ENCODE measurements at places on chromosomes 7 and 10.

DNA sequence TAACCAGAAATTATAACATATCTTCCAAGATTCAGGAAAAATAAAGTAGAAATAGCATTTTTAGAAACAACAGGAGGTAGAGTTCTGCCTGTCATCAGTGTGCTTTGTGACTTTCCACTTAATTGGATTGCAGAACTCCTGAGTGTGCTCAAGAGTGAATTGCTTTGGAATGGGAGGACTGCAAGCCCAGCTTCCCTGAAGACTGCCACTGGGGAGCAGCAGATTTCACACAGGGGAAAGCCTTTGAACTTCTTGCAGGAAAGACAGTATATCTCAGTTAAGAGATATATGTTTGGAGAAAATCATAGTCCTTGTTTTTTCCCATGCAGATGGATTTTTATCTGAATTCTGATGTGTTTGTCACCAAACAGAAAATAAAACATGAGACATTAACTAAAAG lies 124.5 kb downstream of the TMEM168 start:
- DNase-seq = no peak

DNA sequence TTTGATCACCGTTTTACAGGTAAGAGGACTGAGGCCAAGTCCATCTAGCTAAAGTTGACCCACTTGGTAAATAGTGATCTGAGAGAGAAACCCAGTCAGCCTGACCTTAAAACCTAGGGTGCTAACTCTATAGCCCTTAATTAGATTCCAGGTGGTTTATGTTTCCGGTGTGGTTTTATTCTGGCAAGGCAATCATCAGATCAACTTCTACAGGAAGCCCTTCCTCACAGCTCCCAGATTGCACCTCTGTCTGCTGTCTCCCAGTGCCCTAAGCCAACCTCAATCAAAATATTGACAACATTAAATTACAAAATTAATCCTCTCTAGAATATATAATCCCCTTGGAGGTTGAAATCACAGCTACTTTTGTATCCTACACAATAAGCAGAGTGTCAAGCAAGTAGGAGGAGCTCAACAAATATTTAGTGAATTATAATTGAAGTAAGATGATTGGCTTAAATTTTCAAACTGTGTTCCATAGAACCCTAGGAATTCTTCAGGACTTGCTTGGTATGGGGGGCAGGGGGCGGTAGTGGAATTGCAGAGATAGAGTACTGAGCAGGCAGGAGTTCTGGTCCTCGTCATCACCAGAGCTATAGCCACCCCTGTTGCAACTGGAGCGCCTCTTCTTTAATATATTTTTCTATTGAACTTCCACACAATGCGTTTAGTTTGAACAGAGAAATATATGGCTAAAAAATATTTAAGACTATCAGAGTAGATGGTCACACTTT lies 692.8 kb upstream of the LRRN3 start:
- no peak for DNase-seq

- no peak for DNase-seq
Measured at GRCh38 chr7:1325646-1326510, 93.2 kb downstream of the UNCX start.

DNA sequence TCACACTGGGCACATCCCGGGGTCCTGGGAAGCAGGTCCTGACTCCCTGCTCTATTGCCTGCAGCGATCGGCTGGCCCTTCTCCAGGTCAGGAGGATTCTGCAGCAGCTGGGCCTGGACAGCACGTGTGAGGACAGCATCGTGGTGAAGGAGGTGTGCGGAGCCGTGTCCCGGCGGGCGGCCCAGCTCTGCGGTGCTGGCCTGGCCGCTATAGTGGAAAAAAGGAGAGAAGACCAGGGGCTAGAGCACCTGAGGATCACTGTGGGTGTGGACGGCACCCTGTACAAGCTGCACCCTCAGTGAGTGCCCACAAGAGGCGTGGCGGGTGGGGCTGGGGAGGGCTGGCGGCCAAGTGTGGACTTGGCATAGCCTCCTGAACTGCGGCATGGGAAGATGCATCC lies 12.8 kb upstream of the HK1 start:
- no peak for DNase-seq

DNA sequence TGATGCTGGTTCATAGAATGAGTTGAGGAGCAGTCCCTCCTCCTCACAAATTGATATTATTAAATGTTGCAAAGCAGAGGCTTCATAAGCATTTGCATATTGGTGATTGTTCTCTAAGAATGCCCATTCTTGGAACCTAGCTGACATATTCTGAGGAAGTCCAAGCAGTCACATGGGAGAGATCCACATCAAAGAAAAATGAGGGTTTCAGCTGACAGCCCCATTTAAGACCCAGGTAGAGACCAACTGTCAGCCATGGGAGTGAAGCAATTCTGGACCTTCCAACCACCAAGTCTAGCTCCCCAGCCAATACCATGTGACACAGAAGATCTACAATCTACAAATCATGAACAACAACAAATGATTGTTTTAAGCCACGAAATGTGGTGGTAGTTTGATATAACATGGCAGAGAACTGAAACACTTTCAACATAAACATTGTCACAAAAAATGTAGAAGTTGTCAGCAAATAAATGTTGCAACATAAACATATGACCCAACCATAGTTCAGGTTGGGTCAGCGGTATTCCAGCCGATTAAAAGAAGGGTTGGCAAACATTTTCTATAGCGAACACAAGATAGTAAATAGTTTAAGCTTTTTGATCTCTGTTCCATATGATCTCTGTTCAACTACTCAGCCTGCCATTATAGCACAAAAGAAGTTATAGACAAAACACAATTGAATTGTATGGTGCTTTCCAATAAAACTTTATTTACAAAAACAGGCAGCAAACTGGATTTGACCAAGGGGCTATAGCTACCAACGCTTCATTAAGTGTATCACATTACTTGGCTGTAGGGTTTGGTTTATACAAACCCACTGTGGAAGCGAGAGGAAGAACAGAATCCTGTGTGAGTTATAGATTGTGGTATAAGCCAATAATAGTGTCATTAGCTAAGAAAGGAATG lies 41.4 kb upstream of the MPP7 start:
- DNase-seq = no peak

- DNase-seq = no peak
Measured at GRCh38 chr10:28906934-28907333, 229.6 kb downstream of the BAMBI start.

- DNase-seq = no peak
Measured at GRCh38 chr7:25953859-25954258, 198.1 kb upstream of the NFE2L3 start.

- no peak for DNase-seq
Measured at GRCh38 chr7:110867771-110868170, 223.2 kb upstream of the LRRN3 start.

DNA sequence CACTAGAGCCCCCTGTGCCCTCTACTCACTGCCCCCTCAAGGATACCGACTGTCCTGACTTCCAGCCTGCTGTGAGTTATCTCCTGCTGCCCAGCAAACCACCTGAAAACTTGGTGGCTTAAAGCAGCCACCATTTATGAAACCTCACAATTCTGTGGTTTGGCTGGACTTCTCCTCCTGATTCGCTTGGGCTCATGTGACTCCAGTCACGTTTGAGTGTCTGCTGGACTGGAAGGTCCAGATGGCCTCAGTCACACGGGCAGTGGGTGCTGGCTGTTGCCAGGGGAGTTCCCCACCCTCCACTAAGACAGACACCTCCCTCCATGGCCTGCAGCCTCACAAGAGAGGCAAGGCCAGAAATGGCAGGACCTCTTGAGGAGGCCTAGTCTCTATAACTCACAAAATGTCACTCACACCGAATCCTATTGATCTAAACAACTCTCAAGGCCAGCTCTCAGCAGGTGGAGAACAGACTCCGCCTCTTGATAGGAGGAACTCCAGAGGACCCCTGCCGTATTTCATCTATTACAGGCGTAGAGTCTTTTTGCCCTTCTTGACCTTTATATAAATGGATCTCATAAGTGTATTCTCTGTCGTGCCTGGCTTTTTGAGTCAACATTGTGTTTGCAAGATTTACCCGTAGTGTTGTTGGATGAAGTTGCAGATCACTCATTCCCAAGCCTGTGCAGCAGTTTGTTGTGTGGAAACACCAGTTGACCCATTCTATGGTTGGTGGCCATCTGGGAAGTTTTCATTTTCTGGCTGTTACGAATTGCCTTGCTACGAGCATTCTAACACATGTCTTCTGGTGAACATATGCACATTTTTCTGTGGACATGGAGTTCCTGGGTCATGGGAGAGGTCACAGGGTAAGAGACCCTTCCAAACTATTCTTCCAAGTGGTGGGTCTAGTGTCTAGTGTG lies 48.3 kb downstream of the ZMIZ1 start:
- DNase-seq = peak; percentile 61

DNA sequence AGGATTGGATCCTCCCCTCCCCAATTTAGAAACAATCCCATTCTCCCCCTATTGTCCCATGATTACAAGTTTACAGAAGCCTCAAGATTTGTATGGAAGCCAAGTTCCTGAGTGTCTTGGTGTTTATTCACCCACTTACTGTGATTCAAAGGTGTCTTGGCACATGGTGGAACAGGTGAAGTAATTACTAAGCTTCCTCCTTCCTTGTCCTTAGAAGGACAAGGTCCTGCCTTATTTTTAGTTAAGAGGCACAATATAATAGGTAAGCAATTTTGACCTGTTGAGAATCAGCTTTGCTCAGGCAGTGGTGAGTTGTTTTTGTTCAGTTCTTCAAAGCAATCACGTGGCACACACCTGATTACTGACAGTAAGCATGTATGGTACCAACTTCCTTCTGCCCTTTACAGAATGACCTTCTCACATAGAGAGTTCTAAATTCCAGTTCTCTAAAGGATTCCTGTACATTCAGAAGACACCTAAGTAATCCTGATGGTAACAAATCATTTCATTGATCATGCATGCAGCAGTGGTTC lies 60.7 kb upstream of the SLC13A1 start:
- no peak for DNase-seq

GRCh38 chr10:59124187-59124586 lies 52.3 kb upstream of the PHYHIPL start:
- no peak for DNase-seq

- DNase-seq = no peak
Measured at GRCh38 chr10:9868499-9868898, 1149.2 kb upstream of the CELF2 start.

GRCh38 chr7:30926313-30926712 lies 14.7 kb downstream of the AQP1 start:
- no peak for DNase-seq

DNA sequence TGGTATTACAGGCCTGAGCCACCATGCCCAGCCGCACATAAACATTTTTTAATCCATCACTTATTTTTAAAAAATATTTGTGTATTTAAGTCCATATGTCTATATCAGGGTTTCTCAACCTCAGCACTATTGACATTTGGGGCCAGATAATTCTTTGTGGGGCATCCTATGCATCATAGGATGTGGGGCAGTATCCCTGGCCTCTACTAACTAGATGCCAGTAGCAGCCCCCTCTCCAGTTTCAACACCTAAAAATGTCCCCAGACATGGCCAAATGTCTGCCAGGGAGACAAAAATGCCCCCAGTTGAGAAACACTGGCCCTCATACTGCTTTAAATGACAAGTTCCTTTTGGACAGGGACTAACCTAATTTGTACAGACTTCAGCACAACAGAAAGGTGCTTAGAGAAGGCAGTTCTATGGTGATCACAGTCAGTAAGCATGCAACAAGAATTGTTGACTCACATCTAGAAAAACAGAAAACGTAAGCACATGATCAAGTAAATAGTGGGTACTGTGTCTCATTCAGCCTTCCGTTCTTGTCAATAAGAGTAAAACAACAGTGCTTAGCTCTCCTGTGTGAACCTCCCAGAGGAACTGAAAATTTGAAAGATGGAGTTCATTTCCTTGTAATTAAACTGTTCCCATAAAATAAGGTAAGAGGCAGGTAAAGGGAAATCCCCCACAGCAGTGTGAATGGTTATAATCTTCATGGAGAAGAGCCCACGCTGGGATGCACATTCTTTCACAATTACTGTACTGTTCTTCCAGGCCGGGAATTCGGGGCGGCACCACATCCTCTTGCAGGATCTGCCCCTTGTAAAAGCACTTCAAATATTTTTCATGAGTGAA lies 17.3 kb upstream of the ADRB1 start:
- no peak for DNase-seq

DNA sequence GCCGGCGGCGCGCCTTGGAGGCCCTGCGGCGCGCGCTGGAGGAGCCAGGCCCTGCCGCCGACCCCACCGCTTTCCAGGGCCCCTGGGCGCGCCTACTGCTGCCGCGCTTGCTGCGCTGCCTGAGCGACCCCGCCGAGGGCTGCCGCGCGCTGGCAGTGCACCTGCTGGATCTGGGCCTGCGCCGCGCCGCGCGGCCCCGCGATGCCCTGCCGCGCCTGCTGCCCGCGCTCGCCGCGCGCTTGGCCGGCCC lies 280 bp downstream of the DNAAF5 start:
- no peak for DNase-seq

DNA sequence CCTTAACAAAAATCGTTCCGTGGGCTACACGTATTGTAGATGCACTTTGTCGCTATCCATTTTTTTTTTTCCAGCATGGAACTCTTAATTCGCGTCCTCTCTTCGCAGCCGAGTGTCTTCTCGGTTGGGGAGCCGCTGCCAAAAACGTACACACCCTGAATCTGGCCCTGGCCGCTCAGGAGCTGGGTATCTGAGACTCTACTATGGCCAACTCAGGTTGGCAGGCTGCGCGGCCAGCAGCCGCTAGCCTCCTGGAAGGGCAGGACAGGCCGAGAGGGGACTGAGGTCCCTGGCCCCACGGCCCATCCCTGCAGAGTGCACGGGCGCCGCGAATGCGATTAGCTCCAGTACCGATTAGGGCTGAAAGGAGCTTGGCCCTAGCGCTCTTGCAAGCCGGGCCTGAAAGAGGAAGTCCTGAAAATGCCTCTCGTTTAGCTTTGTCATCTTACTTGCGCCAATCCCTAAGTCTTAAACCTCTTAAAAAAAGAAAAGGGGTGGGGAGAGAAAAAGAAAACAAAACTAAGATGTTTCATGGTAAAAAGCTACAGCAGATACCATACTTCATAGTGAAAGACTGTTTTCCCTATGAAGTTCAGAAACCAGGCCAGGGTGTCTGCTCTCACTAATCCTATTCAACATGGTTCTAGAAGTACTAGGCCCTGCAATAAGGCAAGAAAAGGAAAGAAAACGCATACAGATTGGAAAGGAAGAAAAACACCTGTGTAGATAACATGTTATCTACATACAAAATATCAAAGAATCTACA lies 113.2 kb upstream of the RHEB start:
- DNase-seq = peak; percentile 61

DNA sequence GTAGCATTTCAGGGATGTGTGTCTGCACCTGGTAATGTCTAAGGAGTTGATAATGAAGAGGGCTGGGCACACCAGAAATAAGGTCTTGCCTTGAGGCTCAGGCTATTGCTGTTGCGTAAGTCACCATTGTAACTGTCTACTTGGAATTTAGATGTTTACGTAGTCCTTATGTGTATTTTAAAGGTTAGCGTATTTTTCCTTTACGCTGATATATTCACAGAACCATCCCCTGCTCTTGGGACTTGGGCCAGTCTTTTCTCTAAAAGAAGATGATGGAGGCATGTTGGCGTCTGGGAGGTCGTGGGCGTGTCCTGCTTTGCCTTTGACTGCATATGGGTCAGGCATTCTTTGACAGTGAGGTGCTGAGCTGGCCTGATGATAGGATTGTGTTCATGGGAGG lies 14.7 kb downstream of the WDR37 start:
- no peak for DNase-seq

All from ureter (tissue), 1 donor.